ENCODE measurements at places on chromosomes 7 and 10.

DNA sequence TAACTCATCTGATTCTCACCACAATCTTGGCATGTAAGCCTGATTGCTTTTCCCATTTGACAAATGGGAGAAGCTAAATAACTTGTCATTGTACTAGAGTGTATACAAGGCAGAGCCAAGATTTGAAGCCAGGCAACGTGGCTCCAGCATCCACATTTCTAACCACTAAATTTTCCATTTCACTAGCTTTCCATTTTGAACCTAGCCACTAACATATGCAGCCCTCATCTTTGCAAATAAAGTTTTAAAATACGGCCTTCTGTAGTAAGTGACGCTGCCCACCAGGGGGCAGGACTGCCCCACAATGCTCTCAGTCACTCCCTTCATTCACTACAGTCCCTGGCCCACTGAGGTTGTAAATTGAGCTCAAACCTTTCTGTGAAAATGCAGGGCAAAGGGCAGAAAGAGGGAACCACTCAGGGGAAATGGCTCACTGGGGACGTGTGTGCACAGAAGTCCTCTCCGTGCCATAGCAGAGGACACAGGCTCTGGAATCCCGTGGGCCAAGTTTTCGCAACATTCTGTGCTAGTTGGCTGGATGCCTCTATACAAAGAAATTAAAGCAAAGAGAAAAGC, 315.7 kb downstream of the TNS3 start:
- peak; percentile 72 for DNase-seq

DNA sequence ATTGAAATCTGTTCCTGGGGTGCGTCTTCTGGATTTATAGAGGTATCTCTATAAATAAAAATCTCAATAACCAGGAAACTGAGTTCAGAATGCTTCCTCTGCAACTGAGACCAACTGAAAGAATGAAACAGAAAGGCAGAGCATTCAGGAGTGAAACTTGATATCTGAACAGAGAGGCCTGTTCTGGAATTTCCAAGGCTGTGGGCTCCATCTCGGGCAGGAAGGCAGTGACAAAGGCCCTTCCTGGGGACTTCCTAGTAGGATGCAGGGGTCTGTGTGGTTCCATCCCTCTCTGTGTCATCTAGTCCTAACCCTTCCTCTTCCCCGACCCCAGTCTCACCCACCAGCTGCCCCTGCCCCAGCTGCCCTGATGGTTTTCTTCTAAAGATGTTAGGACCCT, 52.0 kb downstream of the JCAD start:
- DNase-seq: no peak

GRCh38 chr7:107075863-107076574, 31.5 kb downstream of the PRKAR2B start:
- no peak for DNase-seq

DNA sequence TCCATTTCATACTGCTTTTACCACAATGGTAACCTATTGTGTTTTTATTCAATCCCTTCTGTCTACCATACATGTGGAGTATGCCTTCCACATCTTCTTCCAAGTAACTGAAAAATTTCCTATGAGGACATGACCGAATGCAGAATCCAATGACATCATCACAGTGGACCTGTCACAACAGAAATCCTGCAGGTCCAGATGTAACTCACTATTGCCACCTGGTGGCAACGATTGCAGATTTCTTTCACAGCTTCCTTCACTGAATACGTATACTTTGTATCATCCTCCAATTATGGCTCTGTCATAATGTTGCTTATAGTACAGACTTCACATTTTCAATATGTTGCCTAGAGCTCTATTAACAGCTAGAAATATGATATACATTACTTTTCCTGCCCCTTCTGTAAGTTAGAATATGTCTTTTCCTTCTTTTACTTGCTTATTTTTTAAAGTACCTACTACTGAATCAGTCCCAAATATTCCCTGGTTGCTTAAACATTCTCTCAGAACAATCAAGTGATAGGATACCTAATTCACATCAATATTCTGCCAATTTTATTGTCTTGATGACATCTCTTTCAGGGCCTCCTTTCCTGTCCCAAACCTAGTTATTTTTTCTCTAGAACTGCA, 45.4 kb downstream of the SLC13A1 start:
- DNase-seq: peak; percentile 63

DNA sequence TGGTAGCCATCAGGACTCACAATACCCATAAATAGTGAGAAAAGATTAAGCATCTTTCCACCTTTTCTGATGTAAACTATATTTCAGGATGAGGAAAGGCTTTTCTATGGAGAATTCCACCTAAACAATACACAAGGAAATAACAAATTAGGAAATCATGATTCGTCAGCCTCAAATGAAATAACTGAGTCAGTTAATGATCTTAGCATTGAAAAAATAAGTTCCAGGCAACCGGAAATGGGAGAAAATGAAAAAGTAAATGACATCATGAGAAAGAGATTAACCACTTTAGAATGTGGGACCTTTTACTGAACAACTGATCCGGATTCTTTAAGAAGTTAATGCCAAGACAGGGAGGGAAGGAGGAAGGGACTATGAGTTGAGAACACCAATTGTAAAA, 742.3 kb downstream of the TNS3 start:
- DNase-seq: peak; percentile 76

GRCh38 chr7:117132321-117133120, 179.2 kb downstream of the ST7 start:
- peak; percentile 88 for DNase-seq
